ENCODE measurements at places on chromosomes 13 and 19.
A peak's percentile ranks its signal among the peaks of the same experiment; 100 is the strongest.

DNA sequence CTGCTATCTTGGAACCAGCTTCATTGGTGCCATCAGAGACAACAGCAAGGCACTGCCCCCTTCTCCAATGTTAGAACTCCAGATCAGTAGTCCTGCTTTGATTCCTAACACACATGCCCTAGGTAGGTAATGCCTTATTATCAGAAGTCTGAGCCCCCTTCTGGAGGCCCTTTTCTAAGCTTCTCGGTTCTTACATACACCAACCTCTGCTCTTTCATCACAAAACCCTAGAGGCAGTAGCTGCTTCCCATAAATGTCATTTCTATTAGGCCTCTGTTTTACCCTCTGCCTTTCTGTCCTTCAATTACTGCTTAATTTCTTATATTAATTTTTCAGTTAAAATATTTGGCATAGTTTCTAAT, 65.3 kb upstream of the KLHL1 start:
- no peak for DNase-seq

DNA sequence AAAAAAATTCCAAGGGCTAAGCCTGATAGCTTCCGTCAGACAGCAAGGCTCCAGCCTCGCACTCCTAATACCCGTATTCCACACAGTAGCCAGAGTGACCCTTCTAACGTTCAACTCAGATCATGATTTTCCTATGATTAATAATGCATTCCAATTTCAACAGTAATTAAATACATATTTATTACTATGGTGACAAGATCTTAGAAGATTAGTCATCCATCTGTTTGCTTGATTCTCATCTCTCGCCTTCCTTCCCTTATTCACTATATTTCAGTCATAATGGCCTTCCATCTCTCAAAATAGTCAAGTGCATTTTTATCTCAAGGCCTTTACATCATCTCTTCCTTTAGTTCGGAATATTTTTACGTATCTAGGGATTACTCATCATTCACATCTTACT, 621.2 kb upstream of the SPRY2 start:
- no peak for DNase-seq

- no peak for DNase-seq
These were observed 8.8 kb downstream of the ATP4B start for GRCh38 chr13:113649212-113649611.

- no peak for DNase-seq
These were observed 9.2 kb downstream of the PGPEP1 start for GRCh38 chr19:18349524-18350128.

DNA sequence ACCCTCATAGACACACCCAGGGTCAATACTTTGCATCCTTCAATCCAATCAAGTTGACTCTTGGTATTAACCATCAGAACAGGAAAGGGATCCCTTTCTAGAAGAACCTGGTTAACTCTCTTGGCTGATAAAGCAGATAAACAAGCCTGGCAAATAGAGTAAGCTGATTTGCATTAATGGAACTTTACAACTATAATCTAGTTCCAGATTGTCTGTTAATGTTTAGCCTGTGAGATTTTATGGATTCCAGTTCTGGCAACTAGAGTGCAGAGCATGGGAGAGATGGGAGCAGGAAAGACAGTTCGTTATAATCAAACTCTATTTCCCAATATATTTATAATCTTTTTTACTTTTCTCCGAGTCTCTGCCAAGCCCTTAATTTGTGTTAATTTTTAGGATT, 272.6 kb upstream of the KLHL1 start:
- no peak for DNase-seq

DNA sequence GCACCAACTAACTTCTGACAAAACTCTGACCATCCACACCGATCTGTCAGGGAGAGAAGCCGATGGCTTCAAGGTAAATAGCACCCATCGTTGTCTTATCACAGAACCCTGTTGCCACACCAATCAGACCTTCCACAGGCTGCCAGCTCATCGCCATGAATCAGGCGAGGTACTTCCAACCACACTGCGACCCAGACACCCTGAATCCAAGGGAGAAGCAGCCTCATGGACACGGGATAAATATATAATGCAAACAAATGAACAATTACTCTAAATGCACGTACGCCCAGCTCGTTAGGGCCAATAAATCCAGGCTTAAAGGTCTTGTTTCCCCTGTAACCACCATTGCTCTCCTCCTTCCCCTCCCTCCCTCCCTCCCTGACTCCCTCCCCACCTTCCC, 20.8 kb downstream of the RANBP3 start:
- no peak for DNase-seq

GRCh38 chr13:66534561-66534960, 695.6 kb downstream of the PCDH9 start:
- no peak for DNase-seq

- DNase-seq: no peak
These were observed 7.9 kb upstream of the WBP4 start for GRCh38 chr13:41053384-41053826.

- no peak for DNase-seq
These were observed 1124.8 kb upstream of the PRR20A start for GRCh38 chr13:56015919-56016318.

GRCh38 chr13:53064731-53065130, 36.1 kb downstream of the OLFM4 start:
- DNase-seq: no peak

- no peak for DNase-seq
These were observed 406.9 kb downstream of the FGF9 start for GRCh38 chr13:22077764-22078163.

GRCh38 chr13:37313372-37313771, 207.9 kb upstream of the CSNK1A1L start:
- no peak for DNase-seq

DNA sequence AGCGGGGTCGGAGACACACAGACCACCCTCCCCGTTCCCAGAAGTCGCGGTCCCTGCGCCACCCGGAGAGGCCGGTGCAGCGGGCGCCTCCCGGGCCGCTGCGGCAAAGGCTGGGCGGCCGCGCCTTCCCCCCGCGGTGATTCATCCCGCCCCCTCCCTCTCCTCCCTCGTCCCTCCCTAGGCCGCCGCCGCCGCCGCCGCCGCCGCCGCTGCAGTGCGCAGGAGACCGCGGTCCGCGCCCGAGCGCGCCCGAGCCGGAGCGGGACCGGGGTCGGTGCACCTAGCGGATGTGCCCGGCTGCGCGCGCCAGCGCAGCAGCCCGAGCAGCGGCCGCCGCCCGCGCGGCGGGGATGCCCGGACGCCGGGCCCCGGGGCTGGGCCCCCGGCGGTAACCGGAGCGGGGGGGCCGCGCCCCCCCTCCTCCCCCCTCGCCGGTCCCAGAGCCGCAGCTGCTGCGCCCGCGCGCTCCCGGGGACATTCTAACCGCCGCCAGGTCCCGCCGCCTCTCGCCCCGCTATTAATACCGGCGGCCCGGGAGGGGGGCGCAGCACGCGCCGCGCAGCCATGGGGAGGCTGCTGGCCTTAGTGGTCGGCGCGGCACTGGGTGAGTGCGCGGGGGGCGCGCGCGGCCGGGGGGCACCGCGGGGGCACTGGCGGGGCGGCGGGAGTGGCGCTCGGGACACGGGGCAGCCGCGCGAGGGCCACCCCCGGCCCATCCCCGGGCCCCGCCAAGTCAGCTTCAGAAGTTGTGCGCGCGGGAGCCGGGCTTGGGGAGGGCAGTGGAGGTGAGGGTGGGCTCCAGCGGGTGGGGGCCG, at the start of gene SCN1B:
Gene SCN1B, plus strand, starts transcription at position 214 of the 815 bp plus-strand sequence. Its CDS starts 351 bp downstream, at position 565.
- DNase-seq: peak; percentile 62

DNA sequence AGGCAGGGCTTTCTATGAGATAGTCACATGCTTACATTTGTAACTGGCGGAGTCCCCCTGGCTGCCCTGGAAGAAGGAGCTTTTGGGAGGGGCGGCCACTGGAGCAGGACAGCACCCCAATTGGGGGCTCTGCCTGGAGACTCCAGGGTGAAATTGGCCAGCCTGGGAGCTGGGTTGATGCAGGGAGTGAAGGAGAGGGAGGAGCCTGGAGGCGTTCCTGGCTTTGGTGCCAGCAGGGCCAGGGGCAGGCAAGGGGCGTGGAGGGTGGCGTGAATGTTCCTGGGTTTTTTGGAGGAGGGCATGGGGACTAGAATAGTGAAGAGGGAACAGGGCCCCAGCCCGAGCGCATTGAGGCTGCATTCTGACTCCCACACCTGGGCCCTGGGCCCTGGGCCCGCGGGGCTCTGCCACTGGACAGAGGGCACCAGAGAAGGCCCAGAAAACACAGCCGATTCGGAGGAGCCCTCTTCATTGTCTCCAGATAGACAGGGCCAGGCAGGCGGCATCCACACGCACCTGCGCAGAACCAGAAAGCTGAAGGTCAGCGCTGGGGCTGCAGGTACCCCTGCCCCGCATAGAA, 29.5 kb downstream of the COMP start:
- no peak for DNase-seq

DNA sequence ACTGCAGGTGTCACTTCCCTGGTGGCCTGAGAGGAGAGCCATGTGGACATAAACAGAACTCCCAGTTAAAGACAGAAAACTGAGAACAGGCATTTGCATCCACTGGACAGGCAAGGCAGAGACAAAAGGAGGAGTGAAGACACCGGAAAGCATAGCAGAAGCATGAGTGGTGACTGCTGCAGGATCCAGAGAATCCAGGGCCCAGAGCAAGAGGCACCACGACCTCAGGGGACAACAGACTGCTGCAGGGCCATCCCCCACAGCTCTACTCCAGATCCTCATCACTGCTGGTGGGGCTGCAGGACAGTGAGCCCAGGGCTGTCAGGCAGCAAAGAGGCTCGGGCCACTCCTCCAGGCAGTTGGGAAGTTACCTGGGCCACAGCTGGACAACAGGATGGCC, 14.5 kb upstream of the ISYNA1 start:
- DNase-seq: no peak

DNA sequence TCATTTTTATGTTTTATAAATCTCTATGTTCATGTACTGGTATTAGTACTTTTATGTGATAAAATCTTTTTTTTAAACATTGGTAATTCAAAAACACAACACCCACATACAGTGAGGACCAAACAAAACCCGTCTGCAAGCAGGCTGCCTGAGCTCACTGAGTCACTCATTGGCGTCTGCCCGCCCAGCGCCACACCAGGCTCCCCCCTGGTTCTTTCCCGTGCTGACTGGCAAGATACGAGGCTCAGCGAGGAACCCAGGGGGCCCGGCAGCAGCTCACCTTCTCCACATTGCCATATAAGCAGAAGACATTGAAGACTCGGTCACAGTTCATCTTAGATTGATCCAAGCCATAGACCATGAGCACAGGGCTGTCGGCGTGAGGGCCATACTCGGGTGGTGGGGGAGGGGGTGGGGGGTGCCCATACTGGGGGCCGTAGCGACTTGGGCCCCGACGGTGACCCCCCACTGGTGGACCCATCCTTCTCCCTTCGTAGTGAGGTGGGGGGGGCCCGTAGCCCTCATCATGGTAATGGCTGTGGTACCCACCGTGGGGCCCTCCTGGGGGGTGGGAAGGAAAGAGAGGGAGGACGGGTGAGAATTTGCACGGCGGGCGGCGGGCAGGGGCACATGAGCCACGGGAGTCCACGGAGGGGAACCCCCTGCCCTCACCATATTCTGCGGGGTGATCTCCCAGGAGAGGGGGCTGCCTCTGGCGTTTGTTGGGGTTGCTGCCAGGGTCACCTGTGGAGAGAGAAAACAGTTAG, 8.4 kb upstream of the ECH1 start:
- no peak for DNase-seq

GRCh38 chr13:35630551-35631275, 154.2 kb upstream of the MAB21L1 start:
- no peak for DNase-seq

GRCh38 chr13:51970349-51970748, 40.9 kb downstream of the ATP7B start:
- no peak for DNase-seq

- DNase-seq: no peak
These were observed 807.1 kb downstream of the DIAPH3 start for GRCh38 chr13:59356607-59357006.

GRCh38 chr19:46225558-46226004, 4.0 kb upstream of the IGFL1 start:
- DNase-seq: no peak

DNA sequence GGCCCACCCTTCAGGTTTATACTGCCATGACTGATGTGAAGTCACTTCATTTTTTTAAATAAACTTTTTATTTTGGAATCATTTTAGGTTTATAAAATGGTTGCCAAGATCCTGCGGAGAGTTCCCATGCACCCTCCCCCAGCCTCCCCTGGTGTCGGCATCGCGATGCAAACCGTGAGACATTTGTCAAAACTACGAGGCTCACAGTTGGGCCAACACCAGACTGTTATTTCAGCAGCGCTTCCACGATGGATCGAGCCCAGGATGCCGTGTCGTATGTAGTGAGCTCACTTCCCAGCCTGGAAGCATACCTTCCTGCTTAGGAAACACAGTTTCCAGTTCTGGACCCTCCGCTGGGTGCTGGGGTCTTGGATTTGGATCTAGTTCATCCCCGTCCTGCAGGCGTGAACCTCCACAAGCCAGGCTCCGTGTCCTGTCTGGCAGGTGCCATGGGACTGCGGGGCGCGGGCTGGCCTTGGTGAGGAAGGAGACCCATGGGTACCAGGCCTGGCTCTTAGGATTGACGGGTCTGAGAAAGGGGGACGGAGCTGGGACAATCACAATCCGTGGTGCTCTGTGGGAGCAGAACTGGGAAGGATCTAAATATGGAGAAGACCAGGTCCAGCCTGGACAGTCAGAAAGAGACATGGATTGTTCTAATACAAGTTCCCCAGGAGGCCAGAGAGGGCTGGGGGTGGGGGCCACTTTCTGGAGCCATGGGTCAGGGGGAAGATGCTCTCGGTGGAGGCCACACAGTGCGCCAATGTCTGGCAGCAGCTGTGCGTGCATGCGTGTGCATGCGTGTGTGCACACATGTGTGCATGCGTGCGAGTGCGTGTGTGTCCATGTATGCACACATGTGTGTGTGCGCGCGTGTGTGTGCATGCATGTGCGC, 2.4 kb upstream of the SBK2 start:
- no peak for DNase-seq

GRCh38 chr13:110105136-110105535, 201.8 kb downstream of the COL4A1 start:
- no peak for DNase-seq

GRCh38 chr19:18418029-18418482, 1.1 kb upstream of the SSBP4 start:
- DNase-seq: no peak

- no peak for DNase-seq
These were observed 16.2 kb downstream of the EDNRB start for GRCh38 chr13:77902319-77902963.

GRCh38 chr19:898663-899062, 5.4 kb downstream of the RNU6-9 start:
- DNase-seq: no peak

DNA sequence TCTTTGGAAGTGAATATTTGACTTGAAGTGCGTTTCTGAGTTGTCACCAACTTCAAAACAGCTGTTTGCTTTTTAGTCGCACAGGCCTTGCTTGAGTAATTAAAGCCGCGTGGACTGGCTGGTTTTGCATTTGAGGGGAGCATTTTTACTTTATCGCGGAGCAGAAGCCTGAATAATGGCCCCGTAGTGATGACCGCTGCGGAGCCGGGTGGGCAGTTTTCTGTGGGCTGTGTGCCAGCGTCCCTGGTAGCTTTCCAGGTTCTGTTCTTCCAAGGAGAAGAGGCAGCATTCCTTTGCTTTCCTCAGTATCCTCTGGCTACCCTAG, 1.1 kb downstream of the NAA16 start:
- no peak for DNase-seq

All from activated CD4-positive, alpha-beta T cell treated with anti-CD3 and anti-CD28 coated beads for 4 hours (primary cell).